ENCODE measurements at places on chromosomes 7 and 10. TPM values are rescaled to one million over a fixed set of nuclear protein-coding genes. Genes with fewer than 3 reads are reported as not detected.
A peak's percentile ranks its signal among the peaks of the same experiment; 100 is the strongest.

DNA sequence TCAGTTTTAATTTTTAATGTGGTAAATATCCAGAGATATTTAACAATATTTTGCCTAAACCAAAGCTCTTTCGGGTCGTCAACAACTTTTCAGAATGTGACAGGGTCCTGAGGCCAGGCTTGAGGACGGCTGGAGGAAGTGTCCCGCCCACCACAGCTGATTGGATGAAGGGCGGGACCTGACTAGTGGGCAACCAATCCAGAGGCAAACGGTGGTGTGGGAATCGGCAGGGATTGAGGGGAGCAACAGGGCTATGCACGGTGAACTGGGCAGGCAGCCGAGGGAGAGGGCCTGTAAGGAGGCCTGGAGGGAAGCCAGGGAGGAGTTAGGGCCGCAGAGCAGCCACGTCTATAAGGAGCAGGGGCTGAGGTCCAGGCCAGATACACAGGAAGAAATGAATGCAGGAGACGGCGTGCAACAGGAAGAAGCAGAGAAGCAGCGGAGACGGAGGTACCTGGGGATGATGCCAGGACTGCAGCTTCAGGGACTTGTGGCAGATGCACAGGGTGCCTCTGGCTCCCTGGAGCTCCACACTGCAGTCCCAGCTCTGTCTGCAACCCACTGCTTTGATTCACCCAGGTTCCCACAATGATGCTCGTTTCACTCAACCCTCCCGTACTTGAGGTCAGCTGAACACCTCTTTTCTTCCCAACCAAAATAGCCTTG lies 46.1 kb upstream of the ZMIZ1 start:
- peak; percentile 35 for DNase-seq

DNA sequence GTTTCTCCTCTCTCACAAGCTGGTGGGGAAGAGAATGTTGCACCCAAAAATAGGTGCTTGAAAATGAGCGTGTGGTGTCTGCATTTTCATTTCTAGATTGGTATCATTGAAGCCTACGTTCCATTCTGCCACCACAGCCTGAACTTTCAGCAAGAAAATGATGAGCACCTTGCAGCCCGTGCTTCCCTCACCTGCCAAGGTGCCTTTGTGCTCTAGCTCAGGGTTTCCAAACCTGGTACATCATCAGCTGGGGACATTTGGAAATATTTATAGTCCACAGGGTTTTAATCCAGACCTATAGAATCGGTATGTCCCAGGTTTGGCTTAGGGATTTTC lies 701.2 kb downstream of the AUTS2 start:
- DNase-seq = no peak

DNA sequence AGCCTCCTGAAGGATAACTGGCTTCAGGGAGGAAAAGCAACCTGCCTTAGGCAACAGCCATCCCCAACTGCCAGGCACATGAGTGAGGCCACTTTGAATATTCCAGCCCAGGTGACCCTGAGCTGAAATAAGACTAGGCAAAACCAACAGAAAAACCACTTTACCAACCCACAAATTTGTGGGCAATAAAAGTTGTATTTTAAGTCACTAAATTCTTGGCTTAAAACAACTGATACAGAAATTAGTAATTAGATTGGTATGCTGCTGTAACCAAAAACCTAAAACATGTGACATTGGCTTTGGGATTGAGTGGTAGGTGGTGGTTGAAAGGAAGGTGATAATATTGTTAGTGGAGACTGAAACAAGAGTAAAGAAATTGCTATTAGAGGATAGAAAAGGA lies 39.9 kb downstream of the ABCB4 start:
- DNase-seq = no peak

DNA sequence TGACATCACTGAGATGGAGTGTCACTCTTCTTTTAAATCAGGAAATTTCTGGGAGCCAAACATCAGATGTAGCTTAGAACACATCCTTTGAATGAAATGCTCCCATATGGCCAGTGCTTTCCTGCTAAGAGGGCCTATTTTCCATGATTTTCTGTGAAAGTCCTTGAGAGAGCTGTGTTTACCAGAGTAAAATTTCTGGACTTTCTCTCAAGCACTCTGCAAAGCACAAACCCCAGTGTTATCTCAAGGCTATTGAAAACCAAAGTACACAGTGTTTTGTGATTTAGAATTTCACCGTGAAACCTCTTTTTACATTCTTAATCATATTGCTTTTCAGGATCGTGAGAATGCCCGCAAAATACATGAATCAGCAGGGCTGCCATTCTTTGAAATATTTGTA lies 54.0 kb downstream of the PAPSS2 start:
- DNase-seq = no peak

DNA sequence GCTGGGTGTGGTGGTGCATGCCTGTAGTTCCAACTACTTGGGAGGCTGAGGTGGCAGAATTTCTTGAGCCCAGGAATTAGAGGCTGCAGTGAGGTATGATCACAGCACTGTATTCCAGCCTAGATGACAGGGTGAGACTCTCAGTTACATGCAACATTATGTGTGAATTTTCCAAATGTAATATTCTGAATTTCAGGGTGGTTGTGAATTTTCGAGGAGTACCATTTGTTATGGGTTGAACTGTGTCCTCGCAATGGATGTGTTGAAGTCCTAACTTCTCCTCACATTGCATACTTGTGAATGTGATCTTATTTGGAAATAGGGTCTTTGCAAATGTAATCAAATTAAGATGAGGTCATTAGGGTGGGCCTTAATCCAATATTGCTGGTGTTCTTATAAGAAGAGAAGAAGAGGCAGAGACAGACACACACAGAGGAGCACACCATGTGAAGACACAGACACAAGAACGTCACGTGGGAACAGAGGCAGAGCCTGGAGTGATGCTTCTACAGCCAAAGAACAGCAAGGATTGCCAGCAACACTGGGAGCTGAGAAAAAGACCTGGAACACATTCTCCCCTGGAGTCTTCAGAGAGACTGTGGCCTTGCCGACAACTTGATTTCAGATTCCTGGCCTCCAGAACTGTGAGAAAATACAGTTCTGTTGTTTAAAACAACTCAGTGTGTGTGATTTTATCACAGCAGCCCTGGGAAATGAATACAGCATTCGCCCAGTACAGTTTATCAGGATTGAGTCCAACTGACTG lies 91.9 kb downstream of the ZNF783 start:
- no peak for DNase-seq

- DNase-seq = no peak
These were observed 2.3 kb downstream of the LRRTM3 start for GRCh38 chr10:66927971-66928770.

GRCh38 chr10:92573798-92574547 lies at the start of gene IDE:
Gene IDE, minus strand, starts transcription at chr10:92574093. Its CDS starts 74 bp downstream, at chr10:92574019.
- DNase-seq = peak; percentile 77

DNA sequence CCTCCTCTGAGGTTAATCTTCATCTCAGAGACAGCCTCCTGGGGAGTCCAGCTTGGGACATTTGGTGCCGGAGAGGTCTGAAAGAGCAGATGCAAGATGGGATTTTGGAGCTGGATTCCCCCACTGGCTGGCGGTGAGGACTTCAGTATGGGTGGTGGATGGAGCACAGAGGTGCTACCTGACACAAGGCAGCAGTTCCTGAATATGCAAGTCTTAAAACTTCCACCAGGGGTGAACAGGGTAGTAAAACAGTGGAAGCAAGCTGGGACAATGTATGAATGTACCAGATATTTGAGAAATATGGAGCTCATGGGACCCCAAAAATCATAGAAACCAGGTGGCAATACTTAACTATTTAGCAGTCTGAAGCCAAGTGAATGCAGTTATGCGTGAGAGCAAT lies 4.8 kb upstream of the TAF3 start:
- DNase-seq = no peak

DNA sequence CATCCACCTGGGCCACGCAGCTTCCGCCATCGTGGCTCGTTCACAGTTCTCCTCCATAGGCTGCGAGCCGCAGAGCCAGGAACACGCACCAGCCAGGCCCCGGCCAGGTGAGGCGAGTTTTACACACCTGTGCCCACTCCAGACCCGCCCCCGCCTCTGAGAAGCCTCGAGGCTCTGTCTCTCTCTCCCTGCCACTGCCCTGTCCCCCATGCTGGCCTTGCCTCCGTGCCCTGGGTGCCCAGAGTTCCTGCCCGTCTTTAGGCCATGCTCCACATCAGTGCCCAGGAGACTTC lies 142.2 kb downstream of the SLIT1 start:
- DNase-seq = no peak

DNA sequence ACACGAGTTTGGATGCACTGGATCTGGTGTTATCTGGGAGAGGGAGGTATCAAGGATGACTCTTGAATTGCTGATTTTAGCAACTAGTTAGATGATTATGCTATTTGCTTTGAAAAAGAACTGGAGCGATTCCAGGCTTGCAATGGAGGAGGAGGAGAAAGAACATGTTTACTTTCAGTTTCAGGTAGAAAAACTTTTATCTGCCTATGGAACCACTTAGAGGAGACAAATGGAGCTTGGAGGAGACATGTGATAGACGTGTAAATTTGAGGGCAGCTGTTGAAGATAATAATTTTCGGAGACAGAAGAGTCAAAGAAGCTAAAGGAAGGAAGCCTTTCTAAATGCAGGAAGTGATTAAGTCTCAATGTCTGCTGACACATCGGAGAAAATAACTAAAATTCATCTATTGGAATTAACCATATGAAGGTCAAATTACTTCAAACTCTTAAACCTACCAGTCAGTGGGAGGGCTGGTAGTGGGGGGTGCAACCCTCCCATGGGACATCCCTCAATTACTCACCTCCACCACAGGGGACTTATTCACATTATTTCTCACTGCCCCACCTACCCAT lies 56.4 kb upstream of the GNAI1 start:
- DNase-seq = no peak

- DNase-seq = no peak
These were observed 74.5 kb upstream of the SP4 start for GRCh38 chr7:21353388-21353780.

GRCh38 chr10:43000651-43001426 lies 76.0 kb upstream of the RET start:
- no peak for DNase-seq

- DNase-seq = no peak
These were observed 122.6 kb downstream of the DKK1 start for GRCh38 chr10:52436664-52437063.

DNA sequence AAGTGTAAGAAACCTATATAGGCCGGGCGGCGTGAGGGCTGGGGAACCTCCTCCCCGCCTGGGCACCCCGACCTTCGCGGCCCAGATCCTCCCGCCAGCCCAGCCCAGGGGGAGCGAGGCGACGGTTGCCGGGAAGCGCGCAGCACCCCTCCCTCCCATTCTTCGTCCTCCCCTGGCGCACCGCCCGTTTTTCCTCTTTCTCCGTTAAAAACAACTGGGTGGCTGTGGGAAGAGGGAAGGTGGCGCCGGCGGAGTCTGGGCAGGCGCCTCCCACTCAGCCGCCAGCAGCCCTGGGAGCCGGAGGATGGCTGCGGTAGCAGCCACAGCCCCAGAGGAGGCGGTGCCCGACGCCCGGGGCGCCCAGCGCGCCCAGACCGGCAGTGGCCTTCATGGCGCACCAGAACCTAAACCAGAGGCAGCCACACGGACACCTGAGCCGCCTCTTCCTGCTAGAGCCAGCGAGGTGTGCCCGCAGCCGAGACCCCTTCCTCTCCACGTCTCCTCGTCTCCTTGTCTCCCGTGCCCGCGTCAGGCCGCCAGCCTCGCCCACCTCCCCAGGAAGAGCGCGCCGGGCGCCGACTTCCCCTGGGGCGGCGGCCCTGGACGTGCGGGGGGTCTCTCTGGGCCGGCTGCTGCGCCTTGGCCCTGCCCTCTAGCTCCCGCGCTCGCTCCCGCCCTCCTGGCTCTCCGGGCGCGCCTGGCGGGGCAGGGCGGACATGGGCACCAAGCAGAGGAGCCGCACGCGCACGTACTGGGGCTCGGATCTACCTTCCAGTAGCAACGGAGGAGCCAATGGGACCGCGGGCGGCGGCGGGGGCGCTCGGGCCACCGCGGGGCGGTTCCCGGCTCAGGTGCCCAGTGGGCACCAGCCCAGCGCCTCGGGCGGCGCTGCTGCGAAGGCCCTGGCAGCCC lies 32.8 kb upstream of the SFTPD start:
- DNase-seq = peak; percentile 23

- DNase-seq = no peak
These were observed 26.4 kb upstream of the MSS51 start for GRCh38 chr10:73459683-73460314.

Gene ARHGEF5
- 44.2 TPM for total RNA-seq

Gene SMIM30
- 55.8 TPM for total RNA-seq

Gene LIPF
- not detected for total RNA-seq

Gene EVX1
- total RNA-seq = 0.25 TPM

Gene SFRP4
- 0.25 TPM for total RNA-seq

Gene SMO
- total RNA-seq = 12.8 TPM

Gene LEP
- not detected for total RNA-seq

Gene ATOH7
- total RNA-seq = not detected

Gene GPR15LG
- not detected for total RNA-seq

Gene HTR5A
- not detected for total RNA-seq

Gene CCDC172
- not detected for total RNA-seq

All from HCT116 (cell line).